ENCODE measurements at places on chromosomes 4 and X. TPM values are rescaled to one million over a fixed set of nuclear protein-coding genes. Genes with fewer than 3 reads are reported as not detected.

- no peak for ATAC-seq
Observed at GRCh38 chr4:184007891-184008290, 102.8 kb downstream of the STOX2 start.

DNA sequence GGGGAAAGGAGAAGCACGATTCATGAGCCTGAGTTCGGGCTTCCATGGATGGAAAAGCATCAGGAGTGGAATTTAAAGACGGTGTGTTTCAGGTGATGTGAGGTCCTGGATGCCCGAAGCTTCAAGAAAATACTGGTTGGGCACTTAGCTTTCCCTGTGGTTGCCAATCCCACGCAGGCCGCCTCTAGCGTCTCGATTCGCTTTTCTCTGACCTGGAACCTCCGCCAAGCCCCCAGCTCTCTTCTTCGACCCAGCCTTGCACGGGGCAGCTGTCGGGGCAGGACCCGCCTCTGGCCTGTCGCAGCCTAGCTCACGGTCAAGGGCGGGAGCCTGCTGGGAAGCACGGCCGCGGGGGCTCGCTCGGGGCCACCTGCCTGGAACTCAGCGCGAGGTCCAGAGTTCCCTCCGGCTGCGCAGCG is 308 bp upstream of the TLR2 start:
- ATAC-seq: no peak

GRCh38 chrX:24463077-24463476 is 2.0 kb upstream of the PDK3 start:
- ATAC-seq: no peak

- ATAC-seq: no peak
Observed at GRCh38 chr4:179855469-179855868, 2387.7 kb upstream of the TENM3 start.

- no peak for ATAC-seq
Observed at GRCh38 chr4:174813292-174813691, 15.8 kb downstream of the GLRA3 start.

DNA sequence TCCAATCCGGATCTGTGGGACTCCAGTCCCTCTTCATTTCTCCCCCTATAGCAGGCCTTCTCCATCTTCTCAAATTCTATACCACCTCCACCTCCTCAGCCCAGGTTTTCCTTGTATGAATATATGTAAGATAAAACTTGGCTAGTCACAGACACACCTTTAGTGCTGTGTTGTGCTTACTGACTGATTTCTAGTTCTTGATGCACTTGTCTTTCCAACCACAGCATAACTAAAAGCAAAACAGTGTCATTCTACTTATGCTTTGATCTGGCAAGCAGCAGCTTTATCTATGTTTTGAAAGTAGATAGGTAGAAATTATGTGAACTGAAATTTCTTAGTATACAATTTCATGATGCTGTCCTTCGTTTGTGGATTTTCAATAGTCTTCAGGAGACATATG is 47.5 kb downstream of the CCNI start:
- no peak for ATAC-seq

- no peak for ATAC-seq
Observed at GRCh38 chrX:135191838-135192237, 20.6 kb upstream of the CT55 start.

DNA sequence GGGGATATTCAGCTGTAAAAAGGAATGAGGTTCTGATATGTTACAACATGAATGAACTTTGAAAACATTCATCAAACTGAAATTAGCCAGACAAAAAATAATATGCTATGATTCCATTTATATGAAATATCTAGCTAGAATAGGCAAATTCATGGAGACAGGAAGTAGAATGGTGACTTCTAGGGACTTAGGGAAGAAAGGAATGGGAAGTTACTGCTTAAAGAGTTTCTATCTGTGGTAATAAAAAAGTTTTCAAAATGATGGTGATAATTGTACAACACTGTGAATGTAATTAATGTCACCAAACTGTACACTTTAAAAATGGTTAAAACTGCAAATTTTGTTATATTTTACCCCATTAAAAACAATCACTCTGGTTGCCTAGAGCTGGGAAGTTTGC is 30.2 kb downstream of the SMIM14 start:
- ATAC-seq: no peak

- peak; percentile 66 for ATAC-seq
Observed at GRCh38 chrX:110531873-110532580, 173.4 kb downstream of the RTL9 start.

- no peak for ATAC-seq
Observed at GRCh38 chr4:106806158-106806797, 229.8 kb downstream of the DKK2 start.

- no peak for ATAC-seq
Observed at GRCh38 chr4:92234393-92235176, 69.2 kb upstream of the GRID2 start.

DNA sequence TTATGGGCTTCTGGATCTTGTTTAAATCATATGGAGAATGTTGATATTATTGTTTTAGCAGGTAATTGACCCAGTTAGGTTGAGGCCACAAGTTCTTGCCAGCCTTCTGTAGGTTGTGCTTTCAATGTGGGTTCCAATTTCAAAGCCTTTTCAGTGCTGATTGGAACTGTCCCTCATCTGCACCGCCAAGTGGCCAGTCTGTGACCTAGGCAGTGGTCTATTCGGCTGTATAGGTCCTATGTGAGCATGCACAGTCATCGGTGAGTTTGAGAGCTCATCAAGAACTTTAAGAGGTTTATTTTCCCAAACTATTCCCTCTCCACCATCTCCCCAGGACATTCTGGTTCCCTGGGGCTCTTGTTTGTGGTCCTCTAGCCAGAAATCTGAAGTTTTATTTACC is 35.7 kb downstream of the DDX53 start:
- no peak for ATAC-seq

DNA sequence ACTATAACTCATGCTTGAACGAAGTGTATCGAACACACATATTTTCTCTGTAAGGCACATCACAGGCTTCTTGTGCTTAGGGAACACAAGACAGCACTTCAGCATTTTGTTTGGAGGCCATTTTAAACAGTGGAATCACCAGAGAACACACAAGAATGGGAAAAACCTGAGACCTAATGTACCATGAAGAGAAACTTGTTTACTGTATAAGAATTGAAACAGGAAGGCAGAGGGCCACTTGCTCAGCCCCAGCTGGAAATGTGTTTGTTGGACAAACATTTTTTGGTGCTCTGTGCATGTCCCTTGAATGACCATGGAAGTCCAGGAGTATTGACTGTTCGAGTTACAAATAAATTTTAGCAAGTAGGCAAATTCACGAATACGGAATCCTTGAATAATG is 47.5 kb downstream of the RAPGEF2 start:
- no peak for ATAC-seq

- no peak for ATAC-seq
Observed at GRCh38 chr4:132065940-132066495, 1083.1 kb upstream of the PCDH10 start.

DNA sequence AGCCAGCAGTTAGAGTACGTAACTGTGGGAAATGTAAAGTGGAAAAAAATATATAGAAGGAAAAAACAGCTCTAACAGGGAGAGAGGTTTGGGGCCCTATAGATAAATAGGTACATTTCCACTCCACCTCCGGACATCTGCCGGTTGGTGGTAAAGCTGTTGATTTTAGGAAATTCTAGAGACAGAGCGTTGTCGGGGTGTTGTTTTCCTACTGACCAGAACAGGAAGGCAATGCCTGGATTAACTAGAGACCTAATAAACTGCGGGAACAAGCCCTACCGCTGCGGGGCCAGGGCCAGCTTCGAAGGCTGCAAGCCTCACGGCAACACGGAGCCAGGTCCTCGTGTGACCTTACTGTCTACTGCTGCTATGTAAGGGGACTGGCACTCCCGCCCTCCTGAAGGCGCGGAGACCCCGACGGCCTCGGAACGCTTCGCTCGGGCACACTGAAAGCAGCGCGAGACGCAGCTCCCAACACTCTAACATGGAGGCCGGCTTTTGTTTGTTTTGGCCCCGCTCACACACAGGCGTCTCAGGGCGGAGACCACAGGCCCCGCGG is 702 bp upstream of the CDKN2AIP start:
- ATAC-seq: peak; percentile 34

DNA sequence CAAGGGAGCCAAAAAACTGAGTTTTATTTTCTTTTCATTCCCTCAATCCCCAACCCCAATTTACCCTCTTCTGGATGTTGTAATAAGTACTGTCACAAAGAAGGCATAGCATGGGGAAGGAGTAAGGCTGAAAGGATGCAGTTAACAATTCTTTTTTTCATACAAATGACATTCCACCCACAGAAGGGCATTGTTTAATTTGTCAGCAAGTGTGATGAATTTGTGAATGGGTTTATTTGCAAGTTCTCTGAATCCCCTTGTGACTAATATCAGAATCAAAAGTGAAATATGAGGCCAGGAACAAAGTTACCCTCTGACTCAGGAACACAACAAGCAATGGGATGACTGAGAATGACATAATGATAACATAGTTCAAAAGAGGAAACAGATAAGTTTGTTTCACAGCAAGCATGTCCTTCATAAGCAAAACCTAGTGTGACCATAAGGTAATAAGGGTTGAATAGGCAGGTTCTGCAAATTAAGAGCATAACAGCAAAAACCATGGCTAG is 2.1 kb downstream of the GEMIN8 start:
- no peak for ATAC-seq

DNA sequence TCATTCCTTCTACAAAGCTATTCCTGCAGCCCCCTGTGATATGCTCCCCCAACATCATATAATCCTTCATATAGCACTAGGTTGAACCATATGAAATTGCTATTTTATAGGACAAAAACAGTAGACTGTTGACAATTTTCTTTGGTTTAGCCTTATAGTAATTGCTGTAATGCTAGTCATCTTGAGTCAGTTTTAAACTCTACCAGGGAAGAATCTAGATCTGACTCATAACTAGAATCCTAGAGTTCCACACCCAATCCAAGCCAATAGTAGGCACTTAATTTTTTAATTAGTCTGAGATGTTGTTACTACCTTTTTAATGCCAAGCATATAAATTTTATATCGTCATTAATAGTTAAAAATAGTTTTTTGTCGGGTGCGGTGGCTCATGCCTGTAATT is 136.8 kb downstream of the CHRNA9 start:
- no peak for ATAC-seq

GRCh38 chr4:78551420-78552351 is at the start of gene ANXA3:
TSS of gene ANXA3 (plus strand) at chr4:78551770. CDS start at chr4:78554474, 2,704 bp downstream.
- peak; percentile 70 for ATAC-seq

DNA sequence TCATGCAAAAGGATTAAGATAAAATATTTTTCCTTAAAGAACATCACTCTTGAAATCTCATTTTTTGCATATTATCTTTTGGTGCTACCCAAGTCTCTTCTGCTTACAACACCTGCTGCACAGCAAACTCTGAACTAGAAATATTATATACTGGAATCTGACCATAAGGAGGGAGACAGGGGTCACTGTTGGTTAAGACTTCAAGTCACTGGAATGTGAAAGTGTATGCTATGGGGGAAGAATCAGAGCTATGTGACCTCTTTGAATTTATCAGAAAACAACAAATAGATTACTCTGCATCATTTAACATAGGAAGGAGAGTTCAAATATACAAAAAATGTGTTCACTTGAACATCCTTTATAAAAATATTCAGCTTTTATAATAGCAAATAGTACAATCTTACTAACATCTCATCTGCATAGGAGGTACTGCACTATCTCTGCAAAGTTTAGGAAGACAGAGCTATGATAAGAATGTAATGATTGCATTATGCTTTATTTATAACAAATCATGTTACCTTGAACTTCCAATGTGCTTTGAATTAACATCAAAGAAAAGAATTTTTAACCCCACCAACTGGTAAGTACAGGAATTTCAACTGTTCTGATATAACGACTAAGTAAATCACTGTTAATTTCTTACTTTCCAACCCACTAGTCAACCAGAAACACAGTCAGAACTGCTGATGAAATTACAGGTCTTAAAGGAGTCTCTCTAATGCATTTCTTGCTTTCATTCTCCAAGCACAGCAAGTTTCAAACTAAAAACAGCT is 69.8 kb downstream of the ZNF827 start:
- ATAC-seq: no peak

DNA sequence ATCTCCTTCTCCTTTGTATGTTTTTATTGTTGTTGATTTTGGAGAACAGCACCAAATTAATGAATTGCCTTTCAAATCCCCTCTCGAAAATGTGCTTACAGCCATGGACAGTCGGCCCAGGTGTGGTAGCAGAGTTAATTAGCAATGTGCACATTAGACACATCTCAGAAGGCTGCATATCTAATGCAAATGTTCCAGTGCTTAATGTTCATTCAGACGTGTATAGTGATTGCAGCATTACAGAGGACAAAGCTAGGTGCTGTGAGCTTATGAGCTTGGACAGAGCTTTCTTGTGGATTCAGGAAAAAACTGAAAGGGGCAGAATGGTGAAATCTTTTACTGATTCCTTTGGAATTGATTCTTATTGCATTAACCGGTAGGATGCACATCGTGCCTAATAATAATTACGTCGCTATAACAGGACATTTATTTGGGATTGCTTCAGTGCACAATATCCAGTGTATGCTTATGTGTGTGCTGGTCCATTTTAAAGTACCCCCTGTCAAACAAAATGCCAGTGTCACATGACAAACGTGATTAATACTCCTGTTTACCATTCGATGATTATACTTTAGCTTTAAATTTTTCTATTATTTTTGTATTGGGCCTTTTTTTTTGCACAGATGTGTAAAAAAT is 552.9 kb upstream of the EPHA5 start:
- ATAC-seq: no peak

DNA sequence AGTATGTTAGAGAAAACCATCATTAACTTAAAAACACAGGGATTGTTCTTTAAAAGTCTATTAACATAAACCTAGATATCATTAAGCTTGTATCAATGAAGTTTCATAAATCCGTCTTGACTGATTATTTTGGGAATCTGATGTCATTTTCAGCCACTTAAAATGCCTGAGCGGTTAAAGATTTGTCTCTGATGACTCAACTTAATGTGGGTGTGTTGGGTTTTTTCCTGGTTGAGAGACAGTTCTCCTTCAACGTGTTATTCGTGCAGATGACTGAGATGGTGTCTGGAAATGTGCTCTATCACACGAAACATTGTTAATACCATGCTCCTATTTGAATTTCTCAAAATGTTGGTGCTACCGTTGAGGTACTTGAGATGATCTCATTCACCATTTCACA is 227.3 kb upstream of the TENM3 start:
- no peak for ATAC-seq

GRCh38 chr4:109977854-109978501 is 65.3 kb downstream of the EGF start:
- no peak for ATAC-seq

Gene POU4F2
- total RNA-seq: not detected

Gene NSG1
- 2.0 TPM for total RNA-seq

Gene AFP
- total RNA-seq: not detected

Gene CT55
- total RNA-seq: not detected

Gene LINC00632
- 18.2 TPM for total RNA-seq

Gene USP26
- total RNA-seq: not detected

Gene DCAF12L1
- not detected for total RNA-seq

Gene GSPT2
- 7.0 TPM for total RNA-seq

Gene SPRY1
- total RNA-seq: 117 TPM

All from gastroesophageal sphincter (tissue), 4 donors.